ENCODE measurements at places on chromosomes 5 and 9.
A peak's percentile ranks its signal among the peaks of the same experiment; 100 is the strongest.

- no peak for DNase-seq
Measured at GRCh38 chr9:127039492-127039891, 82.9 kb downstream of the ANGPTL2 start.

GRCh38 chr9:121184463-121184862 lies 17.2 kb downstream of the RAB14 start:
- no peak for DNase-seq

DNA sequence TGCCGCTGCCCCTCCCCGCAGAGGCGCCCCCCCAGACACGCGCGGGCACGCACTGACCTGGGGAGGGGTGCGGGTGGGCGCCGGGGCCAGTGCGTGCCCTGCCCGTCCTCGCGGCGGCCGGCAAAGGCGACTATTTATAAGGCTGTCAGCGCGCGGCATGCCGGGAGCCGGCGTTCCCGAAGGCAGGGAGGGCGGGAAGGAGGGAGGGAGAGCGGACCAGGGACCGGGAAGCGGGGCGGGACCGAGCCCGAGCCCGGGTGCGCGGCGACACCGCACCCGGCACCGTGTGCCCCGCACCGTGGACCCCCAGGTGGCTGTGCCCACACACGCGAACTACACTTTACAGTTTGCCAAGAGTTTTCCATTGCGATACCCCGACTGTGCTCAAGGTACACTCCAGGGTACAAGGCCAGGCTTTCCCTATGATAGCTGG lies at the start of gene AK1:
TSS of gene AK1 (minus strand) at position 110 of the 433 bp plus-strand sequence. CDS start 3,058 bp downstream, outside the sequence.
- DNase-seq = peak; percentile 34

- no peak for DNase-seq
Measured at GRCh38 chr5:5483350-5483749, 60.9 kb downstream of the ICE1 start.

DNA sequence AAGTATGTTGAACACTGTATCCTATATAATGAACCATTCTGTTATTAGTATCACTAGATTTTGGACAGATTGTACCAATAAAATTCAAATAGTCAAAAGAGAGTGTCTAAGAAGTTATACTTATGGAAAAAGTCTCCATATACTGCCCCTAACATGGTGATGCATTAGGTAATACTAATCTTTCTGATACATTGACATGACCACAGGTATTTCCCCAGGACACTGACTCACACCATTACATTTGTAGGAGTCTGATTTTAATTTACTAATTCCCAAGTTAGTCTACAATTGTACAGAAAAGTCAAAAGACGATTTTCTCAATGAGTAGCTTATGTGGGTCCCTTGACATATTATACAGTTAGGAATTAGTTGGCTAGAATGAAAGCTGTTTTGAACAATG lies 593.8 kb downstream of the ISL1 start:
- peak; percentile 21 for DNase-seq

DNA sequence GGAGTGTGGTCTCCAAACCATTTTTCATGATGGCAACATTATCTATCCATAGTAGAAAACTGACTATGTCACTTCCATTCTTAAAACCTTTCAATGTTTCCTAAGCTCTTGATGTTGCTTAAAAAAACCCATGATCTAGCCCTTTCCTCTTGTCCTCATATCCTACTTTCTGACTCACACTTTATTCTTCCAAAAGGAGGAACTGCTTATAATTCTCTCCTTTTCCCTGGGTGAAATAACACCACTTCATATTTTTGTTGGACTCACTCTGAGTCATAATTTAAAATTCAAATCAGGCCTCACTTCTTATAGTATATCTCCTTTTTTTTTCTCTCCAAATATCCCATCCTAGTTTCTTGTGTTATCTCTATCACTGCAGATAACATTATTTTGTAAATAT lies 513.9 kb downstream of the MAN2A1 start:
- no peak for DNase-seq

GRCh38 chr5:135578685-135579341 lies at the start of gene CXCL14:
Gene CXCL14, minus strand, starts transcription at chr5:135578991. Its CDS starts 213 bp downstream, at chr5:135578778.
- peak; percentile 81 for DNase-seq

DNA sequence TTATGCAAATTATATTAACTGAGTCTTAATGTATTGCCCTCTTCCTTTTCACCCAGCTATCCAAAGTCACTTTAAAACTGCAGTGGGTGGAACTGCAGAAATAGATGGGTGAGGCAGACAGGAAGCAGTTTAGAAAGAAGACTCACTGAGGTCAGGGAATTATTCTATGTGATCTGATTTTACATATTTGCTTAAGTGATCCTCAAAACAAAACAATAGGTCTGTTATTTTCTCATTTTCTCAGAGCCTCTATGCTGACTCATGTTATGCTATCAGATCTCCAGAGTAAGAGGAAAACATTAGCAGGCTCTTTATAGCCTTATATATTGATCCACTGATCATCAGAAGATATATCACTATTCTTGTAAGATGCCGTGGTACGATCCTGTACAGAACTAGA lies 63.5 kb downstream of the MRPS27 start:
- peak; percentile 27 for DNase-seq

GRCh38 chr9:131554843-131555351 lies 9.6 kb downstream of the PRRT1B start:
- no peak for DNase-seq

DNA sequence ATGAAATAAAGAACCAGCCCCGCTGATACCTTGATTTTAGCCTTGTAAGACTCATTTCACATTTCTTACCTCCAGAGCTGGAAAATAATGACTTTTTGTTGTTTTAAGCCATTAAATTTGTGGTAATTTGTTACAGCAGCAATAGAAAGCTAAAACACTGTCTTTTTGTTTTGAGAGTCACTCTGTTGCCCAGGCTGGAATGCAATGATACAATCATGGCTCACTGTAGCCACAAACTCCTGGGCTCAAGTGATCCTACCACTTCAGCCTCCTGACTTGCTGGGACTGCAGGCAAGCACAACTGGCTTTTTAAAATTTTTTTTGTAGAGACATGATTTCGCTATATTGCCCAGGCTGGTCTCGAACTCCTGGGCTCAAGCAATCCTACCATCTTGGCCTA lies 34.7 kb upstream of the MYO10 start:
- peak; percentile 67 for DNase-seq

DNA sequence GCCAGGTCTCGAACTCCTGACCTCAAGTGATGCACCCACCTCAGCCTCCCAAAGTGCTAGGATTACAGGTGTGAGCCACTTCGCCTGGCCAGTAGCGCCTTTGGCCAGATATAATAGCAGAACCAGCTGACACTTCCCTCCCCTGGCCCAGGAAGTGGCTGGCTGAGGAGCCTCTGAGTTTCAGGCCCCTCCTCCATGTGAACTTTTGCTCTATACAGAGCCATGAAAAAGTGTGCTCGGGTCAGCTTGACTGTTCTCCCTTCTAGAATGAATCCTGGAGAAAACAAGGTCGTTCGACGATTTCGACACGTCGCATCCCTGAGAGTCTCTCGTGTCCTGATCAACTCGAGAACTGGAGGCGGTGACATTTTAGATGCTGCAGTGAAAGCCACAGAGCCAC lies 8.6 kb upstream of the ZDHHC12 start:
- DNase-seq = no peak

- no peak for DNase-seq
Measured at GRCh38 chr9:19255112-19255511, 24.6 kb downstream of the DENND4C start.

- DNase-seq = peak; percentile 96
Measured at GRCh38 chr5:128436749-128437188, 101.3 kb downstream of the FBN2 start.

DNA sequence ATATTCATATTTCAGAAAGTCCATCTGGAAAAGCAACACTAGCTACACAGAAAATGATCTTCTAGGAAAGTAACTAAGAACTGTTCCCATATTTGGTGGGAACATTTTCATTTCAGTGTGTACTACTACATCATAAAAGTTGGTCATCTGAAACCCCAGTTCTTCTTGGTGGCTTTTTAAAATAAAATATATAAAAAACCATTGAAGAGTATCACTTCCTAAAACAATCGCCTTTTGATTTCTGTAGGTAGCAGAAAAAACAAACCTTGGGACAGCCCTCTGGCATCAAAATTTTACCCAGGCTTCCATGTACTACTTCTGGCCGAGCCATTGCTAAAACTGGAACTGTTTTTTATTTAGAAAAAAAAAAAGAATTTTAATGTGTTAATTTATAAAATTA lies 158.5 kb downstream of the MLLT3 start:
- no peak for DNase-seq

DNA sequence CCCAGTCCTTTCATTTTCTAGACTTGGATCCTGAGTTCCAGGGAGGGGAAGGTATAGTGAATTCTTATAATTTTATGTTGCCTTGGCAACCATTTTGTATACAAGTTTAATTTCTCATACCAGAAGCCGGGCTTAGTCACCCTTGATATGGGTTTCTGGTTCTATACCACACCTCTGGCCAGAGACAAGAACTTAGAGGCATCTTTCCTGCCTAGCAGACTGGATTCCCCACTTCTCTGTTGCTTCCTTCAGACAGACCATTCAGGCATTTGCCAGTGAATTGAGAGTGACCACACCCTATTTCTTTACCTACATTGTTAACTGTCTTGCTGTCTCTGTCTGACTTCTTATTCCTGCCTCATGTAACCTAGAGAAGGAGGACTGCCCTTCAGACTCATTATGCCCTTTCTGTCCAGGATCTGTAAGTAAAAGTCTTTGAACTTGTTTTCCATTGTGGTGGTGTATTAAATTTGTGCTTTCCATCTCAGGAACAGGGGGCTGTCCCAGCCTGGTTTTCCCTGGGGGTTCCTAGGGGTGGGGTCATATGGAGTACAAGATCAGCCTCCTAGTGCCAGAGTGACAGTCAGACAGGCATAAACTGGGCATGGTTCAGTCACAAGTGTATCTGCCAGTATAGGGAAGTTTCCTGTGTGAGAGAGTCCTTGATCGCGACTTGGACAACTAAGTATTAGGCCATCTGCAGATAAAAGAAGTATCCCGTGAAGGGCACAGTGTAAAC lies 27.4 kb downstream of the TNFSF8 start:
- peak; percentile 66 for DNase-seq

DNA sequence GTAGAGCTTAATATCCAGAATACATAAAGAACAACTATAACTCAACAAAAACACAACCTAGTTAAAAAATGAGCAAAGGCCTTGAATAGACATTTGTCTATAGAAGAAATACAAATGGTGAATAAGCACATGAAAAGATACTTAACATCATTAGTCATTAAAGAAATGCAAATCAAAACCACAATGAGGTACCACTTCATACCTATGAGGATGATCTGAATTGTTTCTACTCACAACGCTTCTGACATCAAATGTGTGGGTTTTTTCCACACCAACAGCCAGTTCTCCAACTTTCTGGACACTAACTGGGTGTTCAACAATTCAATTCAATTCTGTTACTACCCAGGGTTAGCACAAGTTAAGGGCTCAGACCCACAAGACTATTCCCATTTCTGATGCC lies 22.0 kb downstream of the SREK1IP1 start:
- DNase-seq = peak; percentile 66

GRCh38 chr9:99588747-99589146 lies 232.9 kb upstream of the NR4A3 start:
- no peak for DNase-seq

GRCh38 chr9:96302021-96302420 lies at the start of gene HSD17B3:
Gene HSD17B3, minus strand, starts transcription at chr9:96302176. Its CDS starts 72 bp downstream, at chr9:96302104.
- peak; percentile 85 for DNase-seq

All from mammary epithelial cell (primary cell).